ENCODE measurements at places on chromosomes 11 and 22.

DNA sequence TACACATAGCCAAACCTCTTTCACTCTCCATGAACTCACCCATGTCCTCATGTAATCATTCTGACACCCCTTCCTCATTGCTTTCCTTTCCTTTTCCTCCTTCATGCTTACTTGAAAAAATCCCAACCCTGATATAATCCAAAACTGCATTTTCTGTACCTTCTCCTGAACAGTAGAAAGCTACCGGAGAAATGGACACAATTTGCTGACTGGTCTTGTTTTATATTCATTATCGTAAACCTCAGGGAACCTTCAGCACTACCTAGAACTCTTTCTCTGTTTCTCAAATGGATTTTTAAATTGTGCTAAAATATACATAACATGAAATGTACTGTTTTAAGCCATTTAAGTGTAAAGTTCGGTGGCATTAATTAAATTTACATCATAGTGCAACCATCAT, 996.9 kb downstream of the NTM start:
- H3K27me3 ChIP-seq = no peaks in the 10 kb centered on the region
- H3K36me3 ChIP-seq = no peaks in the 10 kb centered on the region
- H3K4me3 ChIP-seq = no peak overlapping the region
- H3K27ac ChIP-seq = no peak overlapping the region
- H3K4me1 ChIP-seq = no peaks in the 10 kb centered on the region

DNA sequence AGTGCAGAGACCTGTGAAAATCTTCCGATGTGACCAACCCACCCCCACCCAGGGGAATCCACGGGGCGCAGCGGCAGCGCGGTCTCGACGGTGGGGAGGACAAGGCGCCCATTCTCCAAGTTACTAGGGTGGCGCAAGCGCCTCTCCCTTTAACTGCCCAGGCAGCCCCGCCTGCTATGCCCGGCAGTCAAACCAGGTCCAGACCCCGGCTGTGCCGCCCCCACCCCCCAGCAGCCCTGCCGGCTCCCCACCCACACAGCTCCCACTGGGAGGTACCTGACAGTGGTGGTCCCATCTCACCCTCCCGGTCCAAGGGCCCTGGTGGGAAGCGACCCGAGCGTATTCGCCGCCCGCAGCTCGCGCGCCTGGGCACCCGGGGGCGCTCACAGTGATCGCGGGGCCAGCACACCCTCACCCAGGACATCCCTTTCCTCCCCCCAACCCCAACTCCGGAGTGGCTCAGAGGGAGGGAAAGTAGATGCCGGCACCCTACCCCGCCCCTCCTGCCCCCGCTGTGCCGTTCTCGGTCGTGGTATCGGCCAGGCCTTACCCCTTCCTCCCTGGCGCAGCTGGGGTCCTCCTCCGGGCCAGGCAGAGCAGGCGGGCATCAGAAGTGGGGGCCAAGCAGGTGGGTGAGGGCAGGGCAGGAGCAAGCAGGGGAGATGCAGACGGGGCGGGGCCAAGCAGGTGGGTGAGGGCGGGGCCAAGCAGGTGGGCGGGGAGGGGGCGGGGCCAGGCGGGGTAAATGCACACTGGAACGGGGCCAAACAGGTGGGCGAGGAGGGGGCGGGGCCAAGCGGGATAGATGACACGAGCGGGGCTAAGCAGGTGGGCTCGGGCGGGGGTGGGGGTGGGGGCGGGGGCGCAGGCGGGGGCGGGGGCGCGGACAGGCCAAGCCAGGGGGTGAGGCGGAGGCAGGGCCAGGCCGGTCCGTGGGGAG, at the start of gene TRPM5:
TRPM5 (minus strand) TSS at position 634 of the 940 bp plus-strand sequence. CDS start 21,478 bp downstream, outside the sequence.
- no peaks in the 10 kb centered on the region for H3K4me1 ChIP-seq
- no peaks in the 10 kb centered on the region for H3K36me3 ChIP-seq
- no peak for DNase-seq
- H3K4me3 ChIP-seq = peak within 1 kb of the TSS; percentile 80

DNA sequence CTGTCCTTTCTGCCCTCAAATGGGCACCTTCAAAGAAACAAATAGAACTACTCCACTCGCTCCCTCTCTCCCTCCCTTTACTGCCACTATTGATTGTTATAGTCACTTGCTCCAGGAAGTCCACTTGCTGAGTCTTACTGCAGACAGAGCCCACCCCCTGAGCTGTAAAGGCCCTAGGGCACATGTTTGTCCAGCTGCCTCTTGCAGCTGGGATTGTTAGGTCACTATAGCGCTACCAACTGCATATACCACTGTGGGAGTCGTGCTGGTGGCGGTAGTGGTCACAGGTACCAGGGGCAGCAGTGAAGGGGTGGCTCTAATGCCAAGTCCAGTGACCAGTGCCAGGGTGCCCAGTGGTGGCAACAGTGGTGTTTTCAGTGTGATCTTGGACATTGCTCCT, 4.4 kb upstream of the SREBF2 start:
- no peak overlapping the region for H3K27ac ChIP-seq
- no peak overlapping the region for H3K4me3 ChIP-seq
- peaks cover 23% of the 10 kb centered on the region for H3K4me1 ChIP-seq
- no peak for DNase-seq

DNA sequence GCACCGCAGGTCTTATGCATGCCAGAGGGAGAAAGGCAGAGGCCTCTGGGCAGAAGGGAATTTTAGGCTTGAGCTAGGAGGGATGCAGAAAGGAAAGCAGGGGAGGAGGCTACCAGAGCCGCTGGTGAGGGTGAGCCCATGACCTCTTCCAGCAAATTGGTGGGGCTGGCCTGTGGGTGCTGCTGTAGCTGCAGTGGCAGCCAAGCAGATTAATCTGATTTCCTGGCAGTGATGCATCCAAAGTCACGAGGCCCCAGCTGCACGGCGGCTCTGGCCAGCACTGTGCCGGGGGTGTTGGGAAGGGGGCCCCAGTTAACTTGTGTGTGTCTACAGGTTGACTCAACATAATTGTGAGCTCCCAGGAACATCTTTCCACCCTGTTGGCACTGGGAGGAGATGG, 41.4 kb upstream of the B3GAT1 start:
- H3K4me3 ChIP-seq = no peak overlapping the region
- H3K36me3 ChIP-seq = no peaks in the 10 kb centered on the region
- no peak overlapping the region for H3K27ac ChIP-seq

- H3K4me3 ChIP-seq = no peak overlapping the region
- no peak overlapping the region for H3K27ac ChIP-seq
- H3K27me3 ChIP-seq = no peaks in the 10 kb centered on the region
- peaks cover 22% of the 10 kb centered on the region for H3K4me1 ChIP-seq
- H3K36me3 ChIP-seq = no peaks in the 10 kb centered on the region
- DNase-seq = no peak
Observed at GRCh38 chr11:36364551-36365325, 68.7 kb downstream of the PRR5L start.

DNA sequence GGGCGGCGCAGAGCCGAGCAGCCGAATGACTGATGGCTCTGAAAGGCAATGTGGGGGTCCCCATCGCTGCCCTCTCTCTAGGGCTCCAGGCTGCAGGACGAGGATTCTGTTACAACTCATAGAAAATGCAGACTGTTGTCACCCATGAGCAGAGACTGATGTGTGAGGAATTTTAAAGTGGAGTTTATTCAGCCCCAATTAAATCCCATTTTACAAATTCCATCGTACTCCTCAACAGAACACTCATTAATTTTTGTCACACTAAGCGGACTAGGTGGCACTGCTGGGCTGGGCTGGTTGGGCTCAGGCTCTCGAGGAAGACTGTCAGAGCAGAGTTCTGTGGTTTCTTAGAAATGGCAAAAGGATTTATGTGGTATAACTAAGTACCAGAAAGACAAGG, 102.6 kb upstream of the SPON1 start:
- H3K27me3 ChIP-seq = no peaks in the 10 kb centered on the region
- H3K4me1 ChIP-seq = no peaks in the 10 kb centered on the region
- H3K36me3 ChIP-seq = no peaks in the 10 kb centered on the region

DNA sequence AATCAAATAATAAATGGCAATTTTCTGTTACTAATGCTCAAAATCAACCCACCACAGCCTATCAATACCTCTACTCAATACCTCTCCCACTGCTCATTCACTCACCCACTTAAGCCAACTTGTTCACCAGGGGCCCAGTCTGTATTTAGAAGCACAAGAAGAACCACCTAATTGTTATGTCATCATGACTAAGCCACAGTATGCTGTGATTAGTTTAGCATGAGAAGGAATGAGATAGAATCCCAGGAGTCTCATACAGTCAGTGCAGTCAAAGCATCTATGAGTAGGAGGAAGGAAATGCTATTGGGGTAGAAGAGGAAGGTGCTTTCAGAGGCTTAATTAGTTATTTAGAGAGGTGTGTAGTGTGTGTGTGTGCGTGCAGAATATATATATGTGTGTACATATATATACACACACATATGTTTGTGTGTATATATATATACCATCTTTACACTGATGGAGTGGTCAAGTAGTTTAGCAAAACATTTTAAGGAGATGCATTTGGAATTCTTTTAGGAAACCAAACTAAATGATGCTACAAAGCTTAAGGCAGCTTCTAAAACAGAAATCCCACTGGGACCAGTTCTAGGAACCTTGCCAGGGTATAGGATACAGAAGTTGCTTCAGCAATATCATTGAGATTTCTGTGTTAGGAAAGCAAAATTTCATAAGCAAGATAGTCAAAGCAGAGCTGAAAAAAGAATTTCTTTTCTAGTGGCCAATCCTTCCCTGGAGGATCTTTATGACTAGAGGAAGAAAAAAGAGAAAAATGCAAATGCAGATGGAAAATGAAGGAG, 27.5 kb downstream of the KCNA4 start:
- H3K36me3 ChIP-seq = no peaks in the 10 kb centered on the region
- DNase-seq = no peak
- no peak overlapping the region for H3K4me3 ChIP-seq
- no peaks in the 10 kb centered on the region for H3K27me3 ChIP-seq
- no peak overlapping the region for H3K27ac ChIP-seq
- no peaks in the 10 kb centered on the region for H3K4me1 ChIP-seq

DNA sequence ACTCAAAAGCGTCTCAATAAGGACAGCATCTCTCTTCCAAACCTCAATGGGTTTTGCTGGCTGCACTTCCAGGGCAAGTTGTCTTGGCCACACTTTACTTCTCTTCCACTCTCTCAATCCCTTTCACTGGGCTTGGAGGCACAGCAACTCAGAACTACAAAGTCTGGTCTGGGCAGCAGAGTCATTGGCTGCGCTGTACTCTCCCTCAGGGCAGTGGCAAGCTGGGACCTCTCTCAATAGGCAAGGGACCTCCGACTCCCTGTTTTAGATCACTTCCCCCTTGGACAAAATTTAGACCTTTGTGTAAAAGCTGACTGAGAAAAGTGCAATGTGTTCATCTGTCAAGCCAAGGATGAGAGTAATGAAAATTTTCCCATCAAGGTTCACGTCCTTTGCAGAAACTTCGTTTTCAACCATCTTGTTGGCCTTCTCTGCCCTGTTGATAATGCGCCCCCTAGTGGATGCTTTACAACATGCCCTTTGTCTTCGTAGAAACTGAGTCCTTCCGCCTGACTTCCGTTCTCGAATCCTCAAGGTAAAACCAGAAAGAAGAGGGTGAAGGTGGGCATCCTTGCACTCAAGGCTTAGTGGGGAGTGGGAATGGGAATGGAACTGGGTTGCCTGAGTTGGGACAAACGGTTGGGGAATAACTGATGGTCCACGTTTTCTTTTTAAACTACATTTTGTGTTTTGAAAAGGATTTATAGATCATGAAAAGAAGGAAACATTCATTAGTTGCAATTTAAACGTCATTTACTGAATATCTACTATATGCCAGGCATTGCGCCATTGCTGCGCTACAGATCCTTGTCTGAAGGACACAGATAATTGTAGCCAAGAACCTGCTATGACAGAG, 99.1 kb downstream of the CD44 start:
- H3K4me3 ChIP-seq = no peak overlapping the region
- H3K4me1 ChIP-seq = no peaks in the 10 kb centered on the region
- DNase-seq = peak; percentile 69
- no peaks in the 10 kb centered on the region for H3K36me3 ChIP-seq

- H3K36me3 ChIP-seq = no peaks in the 10 kb centered on the region
- DNase-seq = no peak
- no peaks in the 10 kb centered on the region for H3K27me3 ChIP-seq
- H3K4me1 ChIP-seq = peaks cover 41% of the 10 kb centered on the region
- H3K4me3 ChIP-seq = no peak overlapping the region
- H3K27ac ChIP-seq = no peak overlapping the region
Observed at GRCh38 chr11:114077482-114078305, 18.2 kb downstream of the ZBTB16 start.

DNA sequence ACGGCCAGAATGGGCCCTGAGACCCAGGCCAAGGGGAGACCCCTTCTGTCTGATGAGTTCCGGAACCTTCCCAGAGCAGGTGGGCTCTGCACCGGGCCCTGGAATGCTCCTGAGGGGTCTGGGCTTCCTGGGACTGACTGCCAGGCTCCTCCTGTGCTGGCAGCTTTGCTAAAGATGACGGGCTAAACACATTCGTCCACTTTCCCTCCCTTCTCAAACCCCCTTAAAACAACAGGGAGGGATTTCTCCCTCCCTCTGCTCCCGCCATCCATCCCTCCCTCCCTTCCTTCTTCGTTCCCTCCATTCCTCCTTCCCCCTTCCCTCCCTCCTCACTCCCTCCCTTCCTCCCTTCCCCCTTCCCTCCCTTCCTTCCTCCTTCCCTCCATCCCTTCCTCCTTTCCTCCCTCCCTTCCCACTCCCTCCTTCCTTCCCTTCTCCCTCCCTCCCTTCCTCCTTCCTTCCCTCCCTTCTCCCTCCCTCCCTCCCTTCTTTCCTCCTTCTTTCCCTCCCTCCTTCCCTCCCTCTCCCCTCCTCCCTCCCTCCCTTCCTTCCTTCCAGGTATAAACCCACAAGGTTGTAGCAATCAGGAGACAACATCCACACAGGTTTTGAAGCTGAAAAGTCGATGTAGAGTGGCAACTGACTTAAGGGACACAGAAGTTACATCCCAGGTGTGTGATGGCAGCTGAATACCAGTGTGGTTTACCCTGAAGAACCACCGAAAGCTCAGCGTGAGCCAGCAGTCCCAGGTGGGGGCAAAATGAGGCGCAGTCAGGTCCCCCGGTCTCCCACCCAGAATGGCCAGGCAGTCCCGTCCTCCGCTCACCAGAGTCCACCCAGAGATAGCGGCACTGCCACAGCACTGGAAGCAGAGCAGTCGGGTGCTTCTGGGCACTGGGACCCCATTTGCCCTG, 18.8 kb upstream of the MGAT3 start:
- H3K36me3 ChIP-seq = no peaks in the 10 kb centered on the region
- H3K4me3 ChIP-seq = no peak overlapping the region
- peaks cover 6% of the 10 kb centered on the region for H3K4me1 ChIP-seq
- H3K27me3 ChIP-seq = peaks cover 4% of the 10 kb centered on the region
- no peak for DNase-seq
- H3K27ac ChIP-seq = no peak overlapping the region

- H3K4me3 ChIP-seq = no peak overlapping the region
- H3K27ac ChIP-seq = no peak overlapping the region
- no peaks in the 10 kb centered on the region for H3K27me3 ChIP-seq
- no peaks in the 10 kb centered on the region for H3K4me1 ChIP-seq
- no peak for DNase-seq
- no peaks in the 10 kb centered on the region for H3K36me3 ChIP-seq
Observed at GRCh38 chr11:127693686-127694085, 693.1 kb upstream of the KIRREL3 start.

Data from neuronal stem cell (in vitro differentiated cells).